Activated CD4-positive, alpha-beta memory T cell treated with anti-CD3 and anti-CD28 coated beads for 36 hours (primary cell): ENCODE measurements at places on chromosomes 2 and 18. TPM values are rescaled to one million over a fixed set of nuclear protein-coding genes. Genes with fewer than 3 reads are reported as not detected.

GRCh38 chr2:9638532-9638931, 7.7 kb upstream of the YWHAQ start:
- H3K27me3 ChIP-seq: no peaks in the 10 kb centered on the region
- peaks cover 31% of the 10 kb centered on the region for H3K4me1 ChIP-seq
- DNase-seq: no peak
- H3K4me3 ChIP-seq: no peak overlapping the region

Gene GRB14
- not detected for total RNA-seq

Gene POMC
- 3.8 TPM for total RNA-seq

DNA sequence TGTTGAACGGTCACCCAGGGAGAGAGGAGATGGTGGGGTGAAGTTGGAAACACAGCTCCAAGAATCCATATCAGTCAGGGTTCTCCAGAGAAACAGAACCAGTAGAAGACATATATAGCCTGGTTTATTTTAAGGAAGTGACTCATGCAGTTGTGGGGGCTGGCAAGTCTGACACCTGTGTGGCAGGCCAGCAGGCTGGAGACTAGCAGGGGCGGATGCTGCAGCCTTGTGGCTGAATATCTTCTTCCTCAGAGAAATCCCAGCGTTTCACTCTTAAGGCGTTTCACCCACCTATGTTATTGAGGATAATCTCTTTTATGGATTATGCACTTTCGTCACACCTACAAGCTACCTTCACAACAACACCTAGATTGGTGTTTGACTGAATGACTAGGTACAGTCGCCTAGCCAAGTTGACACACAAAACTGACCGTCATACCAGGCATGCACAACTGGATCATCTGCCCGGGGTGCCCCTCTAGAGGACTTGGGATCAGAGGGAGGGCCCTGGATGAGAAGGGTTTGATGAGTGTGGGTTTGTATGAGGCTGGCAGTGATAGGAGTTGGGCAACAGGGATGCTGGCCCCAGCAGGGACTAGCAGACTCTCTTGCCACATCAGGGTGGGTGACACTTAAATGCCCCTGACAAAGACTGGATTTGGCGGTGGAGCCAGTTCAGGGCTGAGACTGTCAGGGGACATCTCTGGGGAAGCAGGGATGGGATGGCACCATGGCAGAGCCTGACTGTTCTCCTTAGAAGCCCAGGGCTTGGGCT, 23.4 kb downstream of the MROH2A start:
- H3K27me3 ChIP-seq: peaks cover 2% of the 10 kb centered on the region
- peak; percentile 25 for DNase-seq
- no peak overlapping the region for H3K4me3 ChIP-seq
- no peaks in the 10 kb centered on the region for H3K4me1 ChIP-seq
- H3K36me3 ChIP-seq: no peaks in the 10 kb centered on the region

- H3K4me1 ChIP-seq: peaks cover 85% of the 10 kb centered on the region
- DNase-seq: peak; percentile 56
- no peak overlapping the region for H3K4me3 ChIP-seq
- H3K27me3 ChIP-seq: no peaks in the 10 kb centered on the region
- H3K27ac ChIP-seq: peak overlapping the region; percentile 73
- peaks cover 39% of the 10 kb centered on the region for H3K36me3 ChIP-seq
These were observed 12.7 kb downstream of the DGUOK start for GRCh38 chr2:73939419-73939818.

GRCh38 chr18:63074981-63075404, 244.6 kb downstream of the BCL2 start:
- peak; percentile 75 for DNase-seq
- peak overlapping the region; percentile 78 for H3K4me3 ChIP-seq
- H3K36me3 ChIP-seq: peaks cover 3% of the 10 kb centered on the region
- H3K27me3 ChIP-seq: peaks cover 13% of the 10 kb centered on the region
- peaks cover 11% of the 10 kb centered on the region for H3K4me1 ChIP-seq
- no peak overlapping the region for H3K27ac ChIP-seq

DNA sequence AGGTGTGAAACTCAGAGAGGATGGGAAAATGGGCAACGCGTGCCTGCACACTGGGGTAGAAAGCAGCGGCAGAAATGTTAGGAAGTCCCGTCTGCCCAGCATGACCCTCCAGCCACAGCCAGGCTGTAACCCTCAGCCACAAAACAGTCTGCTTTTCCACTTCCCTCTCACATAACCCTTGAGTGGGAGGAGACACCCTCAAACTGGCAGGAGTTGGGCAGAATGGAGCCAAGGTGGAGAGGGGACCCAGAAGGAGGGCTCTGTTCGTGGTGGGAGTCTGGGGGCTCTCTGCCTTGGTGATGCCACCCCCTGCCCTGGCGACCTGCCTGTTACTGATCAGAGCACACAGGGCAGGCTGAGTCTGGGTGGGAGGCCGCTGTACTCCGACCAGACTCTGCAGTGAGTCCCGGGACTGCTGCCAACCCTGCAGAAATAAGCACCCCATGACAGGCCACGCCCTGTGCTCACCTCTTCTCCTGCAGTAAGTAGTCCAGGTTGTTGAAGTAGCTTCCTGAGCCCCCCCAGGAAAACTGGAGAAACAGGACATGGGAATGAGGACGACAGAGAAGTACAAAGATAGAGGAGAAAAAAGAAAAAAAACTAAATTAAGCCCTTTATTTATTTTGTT, 16.0 kb downstream of the FAM178B start:
- no peaks in the 10 kb centered on the region for H3K36me3 ChIP-seq
- peaks cover 1% of the 10 kb centered on the region for H3K27me3 ChIP-seq
- no peak overlapping the region for H3K4me3 ChIP-seq

GRCh38 chr2:56191617-56192016, 7.8 kb downstream of the CCDC85A start:
- no peak overlapping the region for H3K27ac ChIP-seq
- H3K36me3 ChIP-seq: no peaks in the 10 kb centered on the region
- H3K4me3 ChIP-seq: no peak overlapping the region
- no peaks in the 10 kb centered on the region for H3K4me1 ChIP-seq
- peaks cover 21% of the 10 kb centered on the region for H3K27me3 ChIP-seq
- DNase-seq: no peak

- no peak for DNase-seq
- H3K36me3 ChIP-seq: no peaks in the 10 kb centered on the region
- H3K27ac ChIP-seq: no peak overlapping the region
These were observed 676.2 kb downstream of the ZEB2 start for GRCh38 chr2:143843686-143844085.

DNA sequence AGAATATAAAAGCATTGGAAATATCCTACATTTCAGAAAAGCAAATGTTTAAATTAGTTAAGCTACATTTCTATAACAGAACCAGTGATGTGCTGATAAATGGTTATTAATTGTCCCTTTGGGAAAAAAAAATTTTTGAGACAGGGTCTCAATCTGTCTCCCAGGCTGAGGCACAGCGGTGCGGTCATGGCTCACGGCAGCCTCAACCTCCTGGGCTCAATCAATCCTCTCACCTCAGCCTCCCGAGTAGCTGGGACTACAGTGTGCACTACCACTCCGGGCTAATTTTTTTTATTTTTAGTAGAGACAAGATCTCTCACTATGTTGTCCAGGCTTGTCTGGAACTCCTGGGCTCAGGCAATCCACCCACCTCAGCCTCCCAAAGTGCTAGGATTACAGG, 194.8 kb upstream of the SALL3 start:
- no peaks in the 10 kb centered on the region for H3K27me3 ChIP-seq
- H3K4me1 ChIP-seq: no peaks in the 10 kb centered on the region
- no peak overlapping the region for H3K27ac ChIP-seq
- no peak for DNase-seq
- H3K4me3 ChIP-seq: no peak overlapping the region
